NCI-H510A treated with DMSO at 0.1 percent for 48 hours (cell line): ENCODE measurements at places on chromosomes 12 and 14.

GRCh38 chr14:23095196-23096108, at the start of gene C14orf119:
Gene C14orf119 (plus strand): TSS chr14:23095505. CDS start chr14:23097659, 2,154 bp downstream.
- DNase-seq: no peak

DNA sequence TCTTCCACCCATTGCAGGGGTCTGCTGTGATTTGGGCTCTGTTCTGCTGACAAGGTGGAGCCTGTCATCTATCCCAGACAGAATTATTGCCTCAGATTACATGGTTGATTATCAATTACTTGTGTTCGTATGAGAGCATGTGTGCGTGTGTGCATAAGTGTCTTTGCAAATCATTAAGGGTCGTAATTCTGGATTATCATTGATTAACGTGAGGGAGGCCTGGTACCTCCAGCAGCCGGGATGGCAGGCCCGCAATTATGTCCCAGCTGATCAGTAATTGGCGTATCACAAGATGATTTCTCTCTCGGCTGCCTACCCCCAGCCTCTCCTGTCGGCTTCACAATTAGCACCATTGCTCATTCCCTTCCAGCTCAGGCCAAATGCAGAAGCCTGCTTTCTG, 29.6 kb upstream of the IRF2BPL start:
- DNase-seq: no peak

- DNase-seq: no peak
Observed at GRCh38 chr12:110137786-110138185, 13.6 kb downstream of the IFT81 start.

- no peak for DNase-seq
Observed at GRCh38 chr12:71533703-71534102, 94.1 kb downstream of the LGR5 start.

DNA sequence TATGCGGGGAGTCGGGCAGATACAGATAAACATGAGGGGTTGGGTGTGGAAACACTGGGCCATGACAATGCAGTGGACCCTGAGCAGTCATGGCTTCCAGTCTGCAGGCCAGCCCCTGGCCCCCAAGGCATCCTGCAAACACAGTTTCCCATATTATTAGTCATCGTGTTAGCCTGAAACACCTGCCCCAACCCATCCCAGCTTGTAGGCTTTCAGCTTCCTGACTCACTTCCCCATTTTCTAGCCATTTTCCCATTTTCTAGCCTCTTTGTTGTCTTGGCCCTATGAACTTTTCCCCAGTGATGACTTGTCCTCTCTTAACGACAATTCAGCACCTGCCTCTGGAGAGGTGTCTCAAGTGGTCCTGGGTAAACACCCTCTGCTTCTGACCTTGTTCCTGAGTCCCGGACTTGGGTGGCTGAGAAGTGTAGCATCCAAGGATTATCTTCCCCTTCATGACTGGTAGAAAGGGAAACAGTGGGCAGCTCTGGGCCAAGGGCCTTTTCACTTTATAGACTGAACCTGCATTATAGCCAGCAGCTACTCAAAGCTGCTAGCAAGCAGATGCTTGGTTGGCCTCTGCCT, 4.3 kb upstream of the PGF start:
- DNase-seq: no peak

- peak; percentile 33 for DNase-seq
Observed at GRCh38 chr12:52042706-52043385, 8.4 kb upstream of the NR4A1 start.

DNA sequence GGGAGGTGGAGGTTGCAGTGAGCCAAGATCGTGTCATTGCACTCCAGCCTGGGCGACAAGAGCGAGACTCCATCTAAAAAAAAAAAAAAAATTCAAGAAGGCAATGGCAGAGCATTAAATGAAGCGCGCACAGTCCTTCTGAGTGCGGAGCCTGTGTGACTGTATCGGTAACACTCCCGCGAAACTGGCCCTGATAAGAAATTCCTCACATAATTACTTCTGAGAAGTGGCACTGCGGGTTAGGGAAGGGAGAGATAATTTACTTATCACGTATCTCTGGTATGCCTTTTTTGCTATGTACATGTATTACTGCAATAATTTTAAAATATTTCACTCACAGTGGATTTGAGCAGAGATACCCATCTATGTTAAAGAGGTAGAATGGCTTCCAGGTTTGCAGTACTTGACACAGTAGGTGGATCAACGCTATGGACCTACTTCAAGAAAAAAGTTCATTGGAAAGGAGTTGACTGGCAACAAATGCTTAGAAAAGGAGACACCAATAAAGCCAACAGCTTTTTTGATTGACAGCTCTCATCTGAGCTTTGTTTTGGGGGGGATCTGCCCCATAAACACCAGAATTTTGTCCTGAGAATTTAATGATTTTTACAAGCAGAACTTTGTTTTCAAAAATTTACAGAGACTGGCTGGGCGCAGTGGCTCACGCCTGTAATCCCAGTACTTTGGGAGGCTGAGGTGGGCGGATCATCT, 29.2 kb upstream of the SPTLC2 start:
- DNase-seq: no peak

DNA sequence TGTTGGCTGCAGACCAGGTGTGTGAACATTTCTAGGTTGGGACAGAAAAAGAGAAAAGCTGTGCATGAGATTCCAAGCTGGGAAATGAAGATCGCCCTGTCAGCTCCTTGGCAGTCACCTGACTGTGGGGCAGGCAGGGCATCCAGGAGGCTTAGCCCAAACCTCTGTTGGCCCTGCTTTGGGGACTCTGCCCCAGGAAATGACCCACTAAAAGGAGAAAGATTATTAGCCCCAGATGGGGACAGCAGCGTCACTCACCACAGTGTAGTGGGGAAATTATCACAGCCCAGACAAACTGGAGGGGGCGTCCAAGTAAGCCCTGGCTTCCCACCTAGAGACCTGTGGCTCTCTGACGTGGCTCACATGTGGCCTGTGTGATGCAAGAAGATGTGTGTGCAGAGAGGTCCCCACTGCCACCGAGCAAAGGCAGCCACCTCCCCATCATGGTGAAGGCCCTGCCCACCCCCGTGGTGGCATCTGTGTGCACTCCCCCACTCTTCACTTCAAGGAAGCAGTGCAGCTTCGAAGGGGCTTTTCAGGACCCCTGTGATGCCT, 39.1 kb downstream of the DIO3 start:
- DNase-seq: no peak

- DNase-seq: no peak
Observed at GRCh38 chr12:31845613-31846322, 113.4 kb upstream of the RESF1 start.

DNA sequence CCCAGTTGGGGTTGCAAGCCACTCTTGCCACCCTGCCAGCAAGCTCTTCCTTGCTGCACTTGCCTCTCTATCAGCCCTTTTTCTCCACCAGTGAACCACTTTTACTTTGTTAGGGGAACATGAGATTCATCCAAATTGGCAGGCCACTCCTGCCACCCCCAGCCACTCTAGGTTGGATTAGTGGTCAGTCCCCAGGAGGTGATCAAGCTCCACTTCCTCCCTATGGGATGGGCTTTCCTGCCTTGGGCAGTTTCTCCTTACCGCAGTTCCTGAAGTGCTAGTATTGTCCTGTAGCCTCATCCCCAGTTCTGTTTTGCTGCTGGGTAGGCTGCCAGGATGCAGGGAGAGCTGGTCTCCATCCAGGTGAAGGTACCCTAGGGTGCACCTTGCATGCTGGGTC, 104.5 kb downstream of the ALG10 start:
- no peak for DNase-seq

GRCh38 chr12:52988898-52989297, 17.4 kb upstream of the EIF4B start:
- no peak for DNase-seq

GRCh38 chr14:94681300-94682060, 69.3 kb downstream of the SERPINA3 start:
- DNase-seq: no peak

DNA sequence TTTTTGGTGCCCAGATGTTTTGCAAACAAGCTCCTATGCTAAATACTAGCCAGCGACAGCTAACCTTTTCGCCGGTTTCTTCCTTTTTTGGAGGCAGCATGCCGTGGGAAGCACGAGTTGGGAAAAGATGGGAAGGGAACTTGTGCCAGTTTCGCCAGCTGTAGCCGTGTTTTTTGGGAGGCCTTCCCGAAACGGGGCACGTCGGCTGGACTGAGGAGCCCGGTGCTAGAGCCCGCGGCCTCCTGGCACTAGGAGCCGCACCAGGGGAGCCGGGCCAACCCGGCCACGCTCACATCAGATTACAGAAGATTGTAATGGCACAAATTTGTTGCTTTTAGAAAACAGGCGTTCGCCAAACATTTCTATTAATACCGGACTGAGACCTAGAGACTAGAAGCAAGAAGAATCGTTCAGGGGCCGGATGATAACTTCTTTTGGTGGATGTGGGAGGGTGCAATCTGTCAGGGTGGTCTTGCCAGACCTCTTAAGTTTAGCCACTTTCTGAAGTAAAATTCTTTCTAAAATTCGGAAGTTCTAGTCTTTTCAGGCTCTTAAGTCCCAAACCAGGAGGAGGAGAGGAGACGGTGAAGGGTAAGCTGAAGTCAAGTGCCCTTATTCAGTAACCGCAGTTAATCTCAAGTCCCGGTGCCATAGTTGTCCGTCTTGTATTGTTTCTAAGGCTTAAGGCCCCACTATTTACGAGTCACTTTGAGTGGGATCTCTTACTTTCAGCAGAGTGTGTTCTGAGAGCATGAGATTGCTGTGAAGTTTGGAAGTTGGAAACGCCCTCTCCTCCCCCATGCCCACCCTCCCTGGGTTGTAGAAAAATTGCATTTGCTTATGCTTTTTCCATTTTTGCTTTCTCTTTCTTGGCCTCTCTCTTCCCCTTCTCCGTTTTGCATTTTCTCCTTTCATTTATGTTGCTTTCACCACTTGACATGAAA, 1.3 kb downstream of the RASSF3 start:
- DNase-seq: peak; percentile 42

DNA sequence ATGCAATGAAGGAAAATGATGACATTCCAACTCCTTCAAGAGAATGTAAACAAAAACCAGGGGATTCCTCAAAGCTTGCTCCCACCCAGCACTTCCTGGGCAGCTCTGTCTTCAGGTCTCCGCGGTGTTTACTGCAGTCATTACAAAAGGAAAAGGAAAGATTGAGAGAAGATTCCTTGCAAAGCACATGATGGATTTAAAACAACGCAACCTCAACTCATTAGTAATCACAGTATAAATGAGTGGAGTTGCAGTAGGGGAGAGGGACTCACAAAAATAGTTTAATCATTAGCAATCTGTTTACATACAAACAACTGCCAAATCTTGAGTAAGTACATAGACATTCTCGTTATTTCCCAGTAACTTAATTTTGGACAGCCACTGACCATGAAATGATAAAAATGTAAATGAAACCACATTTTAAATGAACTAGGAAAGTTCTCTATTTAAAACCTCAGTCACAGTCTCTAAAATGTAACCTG, 49.7 kb upstream of the OVCH1 start:
- DNase-seq: no peak
